Activated naive CD8-positive, alpha-beta T cell treated with anti-CD3 and anti-CD28 coated beads for 36 hours (primary cell): ENCODE measurements at places on chromosomes 11 and 22. TPM values are rescaled to one million over a fixed set of nuclear protein-coding genes. Genes with fewer than 3 reads are reported as not detected.

DNA sequence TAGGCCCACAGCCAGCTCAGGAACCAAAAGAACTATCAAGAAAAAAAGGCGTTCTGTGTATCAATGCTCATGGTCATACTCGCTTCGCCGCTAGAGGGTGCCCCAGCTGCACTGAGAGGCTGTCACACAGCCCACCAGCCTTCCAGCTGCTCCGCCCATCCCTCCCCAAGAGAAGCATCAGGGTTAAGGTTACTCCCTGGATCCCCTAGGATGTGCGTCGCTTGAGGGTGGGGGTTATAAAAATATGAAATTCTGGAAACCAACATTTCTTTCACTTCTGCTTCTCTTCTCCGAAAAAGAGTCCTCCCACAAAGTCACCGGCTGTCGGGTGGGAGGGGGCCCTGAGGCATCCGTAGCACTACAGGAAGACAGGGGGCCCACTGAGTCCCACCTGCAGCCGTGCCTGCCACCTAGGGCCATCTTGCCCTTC, 1.7 kb downstream of the CBX6 start:
- DNase-seq = peak; percentile 85

GRCh38 chr11:68043029-68043348, 4.2 kb downstream of the TCIRG1 start:
- no peak for DNase-seq

DNA sequence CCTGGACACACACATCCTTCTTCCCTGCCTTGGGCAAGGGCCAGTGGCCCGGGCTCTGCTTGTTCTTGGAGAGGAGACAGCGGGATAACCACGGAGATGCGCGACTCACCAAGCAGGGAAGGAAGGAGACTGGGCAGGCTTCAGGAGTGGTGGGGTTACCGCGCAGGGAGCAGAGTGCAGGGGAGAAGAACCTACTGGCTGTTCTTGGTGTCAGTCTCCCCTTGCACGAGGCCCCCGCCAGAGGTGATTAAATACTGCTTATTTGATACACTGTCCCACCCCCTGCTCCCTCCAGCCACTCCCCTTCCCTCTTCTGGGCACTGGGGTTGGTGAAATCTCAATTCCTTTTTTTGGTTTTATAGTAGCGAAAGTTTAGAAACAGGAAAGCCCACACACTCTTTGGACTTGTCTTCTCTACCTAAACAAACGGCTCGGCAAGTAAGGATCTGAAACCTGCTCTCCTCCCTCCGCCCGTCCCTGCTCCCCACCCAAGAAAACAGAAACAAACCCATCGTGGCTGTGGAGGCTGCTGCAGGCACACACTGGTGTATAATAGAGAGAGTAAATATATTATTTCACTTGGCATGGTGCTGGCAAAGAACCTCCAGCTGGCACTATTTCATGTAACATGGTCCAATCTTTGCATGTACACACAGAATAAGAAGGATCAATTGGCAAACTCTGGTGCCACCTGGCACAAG, 10.8 kb downstream of the LARGE2 start:
- DNase-seq = no peak

DNA sequence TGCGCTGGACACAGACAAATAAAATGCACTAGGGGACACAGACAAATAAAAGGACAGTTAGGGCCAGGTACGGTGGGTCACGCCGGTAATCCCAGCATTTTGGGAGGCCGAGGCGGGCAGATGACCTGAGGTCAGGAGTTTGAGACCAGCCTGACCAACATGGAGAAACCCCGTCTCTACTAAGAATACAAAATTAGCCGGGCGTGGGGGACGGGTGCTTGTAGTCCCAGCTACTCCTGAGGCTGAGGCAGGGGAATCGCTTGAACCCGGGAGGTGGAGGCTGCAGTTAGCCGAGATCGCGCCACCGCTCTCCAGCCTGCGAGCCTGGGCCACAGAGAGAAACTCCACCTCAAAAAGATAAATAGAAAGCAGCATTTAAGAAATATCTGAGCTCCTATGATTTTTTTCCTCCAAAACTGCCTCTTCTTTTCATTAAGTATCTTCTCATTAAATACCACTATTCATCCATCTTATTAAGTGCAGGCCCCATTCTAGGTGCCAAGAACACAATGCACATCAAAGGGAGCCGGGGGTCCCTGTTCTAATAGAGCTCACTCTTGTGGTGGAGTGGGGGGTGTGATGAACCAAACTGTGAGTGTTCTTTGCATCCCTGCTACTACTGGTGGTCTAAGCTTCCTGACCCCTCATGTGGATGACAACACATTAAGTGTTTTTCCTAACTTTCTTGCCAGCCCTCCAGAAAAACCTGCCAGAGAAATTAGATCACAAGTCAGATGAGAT, 766 bp upstream of the ZNHIT2 start:
- no peak for DNase-seq

GRCh38 chr11:116173506-116173905, 599.3 kb downstream of the BUD13 start:
- DNase-seq = no peak

The MOGAT2 gene
- total RNA-seq = not detected

The PANX3 gene
- not detected for total RNA-seq
